Activated naive CD8-positive, alpha-beta T cell treated with anti-CD3 and anti-CD28 coated beads, Interleukin-2, amount 50 U/mL, for 24 hours (primary cell): ENCODE measurements at places on chromosomes 16 and 17.

DNA sequence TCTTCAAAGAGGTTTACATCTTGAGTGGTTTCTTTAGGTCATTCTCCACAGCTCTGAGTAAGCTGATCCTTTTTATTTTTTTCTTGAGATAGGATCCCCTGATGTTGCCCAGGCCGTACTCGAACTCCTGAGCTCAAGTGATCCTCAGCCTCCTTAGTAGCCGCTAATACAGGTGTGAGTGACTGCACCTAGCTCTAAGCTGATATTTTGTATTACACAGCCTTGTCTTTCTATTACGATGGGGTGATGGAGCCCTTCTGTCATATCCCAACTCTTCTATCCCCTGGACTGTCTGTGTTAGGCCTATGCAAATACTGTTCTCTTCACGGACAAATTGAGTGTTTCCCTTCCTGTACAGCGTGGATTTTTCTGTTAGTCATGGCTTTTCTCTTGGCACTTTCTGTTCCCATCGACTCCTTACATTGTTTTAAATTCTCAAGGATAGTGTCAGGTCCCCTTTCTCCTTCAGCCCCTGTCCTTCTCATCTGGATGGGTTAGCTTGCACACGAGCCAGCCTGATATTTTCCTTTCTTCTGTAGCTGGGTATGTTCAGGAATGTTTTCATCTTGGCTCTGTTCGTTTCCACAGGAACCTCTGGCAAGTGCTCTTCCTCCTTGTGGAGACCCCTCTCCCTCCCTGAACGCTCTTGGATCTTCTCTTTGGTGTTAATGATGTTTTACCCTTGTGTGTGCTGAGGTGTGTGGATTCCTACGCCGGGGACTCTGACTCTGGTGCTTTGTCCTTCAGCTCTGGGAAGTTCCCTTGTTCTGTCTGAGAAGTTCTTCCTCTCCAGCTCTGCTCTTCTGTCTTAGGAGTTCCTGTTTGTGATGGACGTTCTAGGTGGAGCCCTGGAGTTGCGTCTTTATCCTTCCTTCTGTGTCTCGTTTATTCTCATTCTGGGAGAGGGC lies 2.3 kb downstream of the BANP start:
- no peak for DNase-seq

DNA sequence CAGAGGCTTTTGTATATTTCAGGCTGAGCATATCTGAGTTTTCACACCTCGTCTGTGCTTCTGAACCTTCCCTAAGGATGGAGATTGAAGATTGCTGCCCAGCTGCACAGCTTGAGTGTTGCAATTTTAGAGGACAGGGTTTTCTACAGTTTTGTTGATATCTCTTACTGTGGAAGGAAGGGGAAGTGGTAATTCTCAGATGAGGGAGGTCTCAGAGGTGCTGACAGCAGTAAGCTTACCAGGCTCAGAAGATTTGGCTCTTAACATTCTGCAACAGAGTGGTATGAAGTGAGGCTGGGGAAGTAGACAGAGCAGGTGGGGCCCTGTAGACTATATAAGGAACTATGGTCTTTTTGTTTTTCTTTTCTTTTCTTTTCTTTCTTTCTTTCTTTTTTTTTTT lies 45.8 kb upstream of the ARHGAP17 start:
- no peak for DNase-seq

DNA sequence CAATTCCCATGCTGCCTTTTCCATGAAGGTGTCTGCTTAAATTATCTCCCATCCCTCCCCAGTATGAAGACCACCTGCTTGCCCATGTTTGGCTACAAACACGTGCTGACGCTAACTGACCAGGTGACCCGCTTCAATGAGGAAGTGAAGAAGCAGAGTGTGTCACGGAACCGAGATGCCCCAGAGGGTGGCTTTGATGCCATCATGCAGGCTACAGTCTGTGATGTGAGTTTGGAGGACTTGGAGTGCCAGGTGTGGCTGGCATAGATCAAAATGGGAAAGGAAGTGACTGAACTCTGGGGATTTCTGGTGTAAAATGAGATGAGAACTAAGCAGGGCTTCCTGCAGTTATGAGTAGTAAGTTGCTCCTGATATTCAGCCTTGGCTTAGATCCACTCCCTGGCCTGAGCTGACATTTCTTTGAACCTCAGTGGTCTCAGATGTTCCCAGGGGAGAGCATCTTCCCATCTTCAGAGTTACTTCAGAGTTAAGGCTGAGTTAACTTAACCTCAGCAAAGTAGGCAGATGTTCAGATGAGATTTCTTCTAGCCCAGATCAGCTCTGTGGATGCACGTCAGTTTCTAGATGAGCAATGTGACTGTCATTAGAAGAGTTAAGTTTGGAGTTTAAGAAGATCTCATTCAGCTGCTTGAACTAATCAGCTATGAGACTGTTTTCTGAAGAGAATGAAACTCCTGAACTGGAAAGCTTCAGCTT lies 32.7 kb downstream of the ITGB3 start:
- no peak for DNase-seq

- DNase-seq = no peak
Measured at GRCh38 chr16:56907401-56907800, 24.5 kb upstream of the HERPUD1 start.

- DNase-seq = no peak
Measured at GRCh38 chr17:65198653-65199382, 61.6 kb downstream of the RGS9 start.

GRCh38 chr16:49019081-49019633 lies 262.5 kb downstream of the CBLN1 start:
- DNase-seq = no peak

DNA sequence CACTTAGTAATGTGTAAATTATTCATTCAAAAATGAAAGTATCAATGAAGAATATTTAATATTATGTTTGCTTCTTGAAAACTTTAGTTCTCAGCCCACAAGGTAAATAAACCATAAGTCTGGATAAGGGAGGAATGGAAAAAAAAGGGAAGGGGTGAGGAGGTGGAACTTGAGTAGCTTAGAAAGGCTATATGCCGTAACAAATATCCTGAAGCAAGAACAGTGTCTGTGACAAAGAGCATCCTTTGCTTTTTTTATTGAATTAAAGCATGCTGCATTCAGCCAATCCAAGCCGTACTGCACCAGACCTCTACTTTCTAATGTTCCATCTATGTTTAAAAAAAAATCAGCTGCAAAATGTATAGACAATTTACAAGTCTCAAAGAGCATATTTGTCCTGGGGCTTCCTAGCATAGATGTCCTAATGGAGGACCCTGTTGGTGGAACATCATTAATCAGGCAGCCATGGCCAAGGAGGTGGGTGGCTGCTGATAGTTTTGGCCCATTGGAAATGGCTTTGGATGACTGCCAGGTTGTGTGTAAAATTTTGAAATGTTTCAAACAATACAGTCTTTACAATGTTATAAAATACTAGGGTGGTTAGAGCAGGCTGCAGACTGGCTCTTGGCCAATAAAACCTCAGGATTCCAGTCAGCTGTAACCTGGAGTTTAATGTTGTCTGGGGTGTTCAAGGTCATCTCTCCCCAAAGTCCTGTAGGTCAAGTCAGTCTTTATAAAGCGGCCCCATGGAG lies 895.8 kb upstream of the SOX9 start:
- DNase-seq = no peak

- DNase-seq = no peak
Measured at GRCh38 chr16:74568961-74569631, 37.8 kb downstream of the GLG1 start.

GRCh38 chr16:31094088-31094423 lies 541 bp downstream of the VKORC1 start:
- peak; percentile 21 for DNase-seq

DNA sequence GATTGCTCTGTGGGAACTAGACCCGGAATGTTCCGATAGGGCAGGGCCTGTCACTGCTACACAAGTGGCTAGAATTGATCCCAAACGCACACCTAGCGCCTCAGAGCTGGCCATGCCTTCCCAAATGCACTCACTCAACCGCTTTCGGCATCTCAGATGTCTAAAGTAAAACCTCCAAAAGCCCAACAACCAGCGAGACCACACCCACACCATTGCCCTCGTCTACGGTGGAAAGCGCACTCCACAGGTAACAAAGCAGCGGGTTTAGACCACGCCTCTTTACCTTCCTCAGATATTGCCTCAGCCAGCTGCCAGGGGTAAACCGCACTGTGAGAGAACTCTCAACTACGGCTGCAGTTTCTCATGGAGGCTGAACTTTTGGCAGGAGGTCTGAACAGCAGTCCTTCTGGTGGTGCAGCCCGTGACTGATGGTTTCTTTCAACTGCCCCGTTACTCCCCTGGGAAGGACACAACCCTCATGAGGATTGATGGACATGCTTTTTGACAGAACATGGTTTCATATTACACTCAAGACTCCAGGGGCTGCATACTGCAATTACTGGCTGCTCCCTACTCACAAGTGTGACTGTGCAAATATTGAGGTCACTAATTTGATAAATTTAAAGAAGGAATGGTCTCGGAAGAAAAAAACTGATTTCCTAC lies 34.5 kb downstream of the USP7 start:
- DNase-seq = no peak

DNA sequence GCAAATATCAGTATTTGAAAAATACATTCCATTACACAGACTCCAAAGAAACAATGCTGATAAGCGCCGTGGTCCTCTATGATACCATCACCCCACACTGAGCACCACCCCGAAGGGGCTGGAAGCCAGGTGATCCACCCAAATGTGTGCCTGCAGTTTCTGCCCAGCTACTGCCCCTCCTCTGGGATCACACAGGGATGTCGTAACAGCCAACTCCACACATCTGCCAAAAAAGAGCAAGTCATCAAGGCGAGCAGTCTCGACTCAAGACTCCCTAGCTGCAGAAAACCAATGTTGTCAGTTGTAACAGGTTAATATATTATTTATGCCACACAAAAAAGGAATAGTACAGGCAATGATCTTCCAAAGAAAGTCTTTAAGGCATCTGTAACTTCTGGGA lies 21.0 kb downstream of the CYB5D2 start:
- DNase-seq = no peak

DNA sequence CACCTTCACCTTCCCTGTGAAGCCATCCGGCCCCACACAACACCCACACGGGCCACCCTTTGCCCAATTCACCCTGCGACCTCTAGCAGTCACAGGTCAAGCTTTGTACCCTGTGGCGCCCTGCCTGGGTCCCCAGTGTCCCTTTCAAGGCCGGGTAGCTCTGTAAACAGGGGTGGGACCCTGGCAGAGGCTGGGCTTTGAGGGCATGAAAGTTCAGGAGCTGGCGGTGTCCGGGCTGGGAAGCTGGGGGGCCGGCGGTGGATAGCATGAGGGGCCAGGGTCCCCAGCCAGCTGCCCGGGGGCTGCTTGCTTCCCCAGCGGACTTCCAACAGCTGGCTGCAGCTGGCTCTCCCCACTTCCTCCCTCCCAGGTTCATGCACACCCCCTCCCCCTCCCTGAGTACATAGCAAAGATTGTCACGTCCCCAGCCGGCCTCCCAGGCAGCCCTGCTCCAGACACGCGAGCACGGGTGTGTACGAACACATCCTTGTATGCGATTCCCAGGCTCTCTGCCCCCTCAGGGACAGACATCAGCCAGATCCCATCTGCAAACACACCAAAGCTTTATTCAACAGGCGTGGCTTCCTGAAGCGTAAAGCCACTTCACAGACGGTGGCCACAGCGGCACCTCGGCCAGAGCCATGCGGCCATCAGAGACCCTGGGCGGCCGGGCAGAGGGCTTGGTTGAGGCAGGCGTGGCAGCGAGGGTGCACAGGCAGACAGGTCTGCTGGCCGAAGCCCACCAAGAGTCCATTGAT lies 8.2 kb downstream of the NTHL1 start:
- no peak for DNase-seq

DNA sequence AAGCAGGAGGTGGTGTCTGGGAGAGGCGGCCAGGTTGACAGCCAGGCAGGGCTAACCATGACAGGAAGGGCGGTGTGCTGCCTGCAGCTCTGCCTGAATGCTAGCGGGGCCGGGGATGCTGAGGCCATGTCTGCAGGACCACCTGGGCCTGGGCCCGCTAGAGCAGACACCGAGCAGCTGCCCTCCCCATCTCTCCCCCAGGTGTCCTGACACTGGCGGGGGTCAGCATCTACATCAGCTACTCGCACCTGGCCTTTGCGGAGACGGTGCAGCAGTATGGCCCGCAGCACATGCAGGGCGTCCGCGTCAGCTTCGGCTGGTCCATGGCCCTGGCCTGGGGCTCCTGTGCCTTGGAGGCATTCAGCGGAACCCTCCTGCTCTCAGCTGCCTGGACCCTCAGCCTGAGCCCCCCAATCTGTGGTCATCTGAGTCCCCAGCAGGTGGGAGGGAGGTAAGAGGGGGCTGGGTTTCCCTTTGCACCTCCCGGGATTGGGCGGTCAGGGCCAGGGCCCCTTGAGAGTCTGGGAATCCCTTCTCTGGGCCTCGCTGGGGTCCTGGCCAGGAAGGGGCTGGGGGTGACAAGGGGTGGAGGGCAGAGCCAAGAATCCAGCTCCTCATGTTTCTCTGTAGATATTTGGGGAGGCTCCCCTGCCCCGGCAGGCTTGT lies 7.5 kb downstream of the TMEM235 start:
- no peak for DNase-seq

- DNase-seq = peak; percentile 98
Measured at GRCh38 chr17:76501018-76501826, at the start of gene RHBDF2. Gene RHBDF2 (minus strand): TSS chr17:76501423. CDS start chr17:76481524, 19,899 bp downstream.

GRCh38 chr17:27746881-27747280 lies 53.4 kb downstream of the NOS2 start:
- no peak for DNase-seq

DNA sequence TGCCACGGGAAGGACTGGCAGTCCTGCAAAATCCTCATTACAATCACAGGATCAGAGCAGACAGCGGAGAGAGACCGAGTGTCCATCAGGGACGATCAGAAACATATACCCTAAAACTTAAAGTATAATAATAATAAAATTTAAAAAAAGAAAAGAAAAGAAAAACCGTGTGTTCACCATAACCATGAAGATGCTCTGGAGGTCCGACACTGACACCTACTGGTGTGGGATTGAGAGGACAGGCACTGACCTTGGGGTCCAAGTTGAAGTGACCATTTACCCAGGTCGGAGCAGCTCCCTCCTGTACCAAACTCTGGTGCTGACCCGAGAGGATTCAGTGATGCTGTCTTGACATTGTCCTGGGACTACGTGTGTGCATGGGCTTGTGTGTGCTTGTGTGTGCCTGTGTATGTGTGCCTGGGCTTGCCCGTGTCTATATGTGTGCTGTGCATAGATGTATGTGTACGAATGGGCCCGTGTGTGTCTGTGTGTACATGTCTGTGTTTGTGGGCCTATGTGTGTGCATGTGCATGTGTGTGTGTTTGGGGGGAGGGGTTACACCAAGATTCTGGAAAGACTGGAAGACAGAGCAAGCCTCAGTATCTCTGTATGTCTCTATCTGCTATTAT lies 10.0 kb upstream of the CD300LD start:
- peak; percentile 38 for DNase-seq

DNA sequence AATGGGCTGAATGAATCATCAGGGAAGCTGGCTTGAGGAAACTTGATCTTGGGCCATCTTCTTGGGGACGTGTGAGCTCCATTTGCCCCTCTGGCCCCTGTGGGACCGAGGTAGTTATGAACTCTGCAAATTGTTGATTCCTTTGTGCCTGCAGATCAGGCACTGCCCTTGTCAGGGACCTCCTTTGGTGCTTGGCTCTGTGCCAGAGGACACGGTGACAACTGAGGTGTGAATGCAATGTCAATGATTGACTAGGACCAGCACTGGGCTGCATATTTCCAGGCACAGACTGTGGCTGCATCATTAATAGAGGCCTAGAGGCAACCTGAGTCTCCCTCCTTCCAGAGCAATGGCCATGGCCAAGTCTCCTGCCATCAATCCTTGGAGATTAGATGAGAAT lies 23.8 kb downstream of the PDILT start:
- no peak for DNase-seq
